ENCODE measurements at places on chromosomes 6 and 20.

DNA sequence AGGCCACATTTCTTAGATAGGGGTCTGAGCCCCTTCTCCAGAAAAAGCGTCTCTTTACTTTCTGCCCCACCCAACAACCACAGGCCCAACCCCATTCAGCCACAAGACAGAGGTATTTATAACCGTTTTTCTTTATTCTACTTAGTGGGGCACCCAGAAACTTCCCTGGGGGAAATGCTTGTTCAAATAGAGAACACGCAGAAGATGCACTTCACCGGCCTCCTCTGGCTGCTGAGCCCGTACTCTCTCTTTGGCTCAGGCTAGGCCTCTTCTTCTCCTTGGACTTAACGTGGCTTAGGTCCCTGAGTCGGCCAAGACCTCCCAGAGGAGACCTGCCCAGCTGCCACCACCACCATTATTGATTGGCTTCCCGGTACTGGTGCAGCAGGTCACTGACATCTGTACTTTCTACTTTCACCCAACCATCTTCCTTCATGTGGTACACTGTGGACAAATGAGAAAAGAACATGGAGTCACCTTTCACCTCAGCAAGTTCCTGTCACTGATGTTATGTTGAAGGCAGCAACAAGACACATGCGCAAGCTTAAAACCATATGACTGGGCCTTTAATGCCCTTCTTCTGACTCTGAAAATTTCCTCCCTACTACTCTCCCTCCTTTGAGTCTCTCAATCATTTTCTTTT lies 2.2 kb upstream of the TAP2 start:
- no peak for DNase-seq

DNA sequence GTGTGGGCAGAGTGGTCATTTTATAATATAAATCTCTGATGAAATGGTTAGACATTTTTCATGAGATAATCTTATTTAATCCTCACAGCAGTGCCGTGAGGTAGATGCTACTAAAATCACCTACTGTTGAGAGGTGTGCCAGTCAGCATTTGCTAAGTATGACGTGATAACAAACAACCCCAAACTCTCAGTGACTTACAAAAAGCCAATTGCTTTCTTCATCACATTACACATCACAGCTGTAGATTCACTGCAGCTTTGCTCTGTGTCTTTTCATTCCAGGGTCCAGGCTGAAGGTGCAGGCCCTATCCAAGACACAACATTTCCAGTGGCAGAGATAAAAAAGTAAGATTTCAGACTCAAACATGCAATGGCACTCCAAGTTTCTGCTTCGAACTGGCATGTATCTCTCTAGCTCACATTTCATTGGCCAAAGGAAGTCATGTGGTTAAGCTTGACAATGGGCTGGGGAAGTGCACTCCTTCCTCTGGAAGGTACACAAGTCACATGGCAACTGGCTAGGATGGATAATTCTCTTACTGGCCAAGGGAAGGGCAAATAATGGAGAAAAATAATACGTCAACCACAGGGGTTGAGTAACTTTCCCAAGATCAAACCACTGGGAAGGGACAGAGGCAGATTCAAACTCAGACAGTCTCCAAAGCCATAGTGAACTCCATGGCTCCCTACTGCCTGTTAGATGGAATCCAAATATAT lies 69.5 kb upstream of the EPB41L1 start:
- no peak for DNase-seq

DNA sequence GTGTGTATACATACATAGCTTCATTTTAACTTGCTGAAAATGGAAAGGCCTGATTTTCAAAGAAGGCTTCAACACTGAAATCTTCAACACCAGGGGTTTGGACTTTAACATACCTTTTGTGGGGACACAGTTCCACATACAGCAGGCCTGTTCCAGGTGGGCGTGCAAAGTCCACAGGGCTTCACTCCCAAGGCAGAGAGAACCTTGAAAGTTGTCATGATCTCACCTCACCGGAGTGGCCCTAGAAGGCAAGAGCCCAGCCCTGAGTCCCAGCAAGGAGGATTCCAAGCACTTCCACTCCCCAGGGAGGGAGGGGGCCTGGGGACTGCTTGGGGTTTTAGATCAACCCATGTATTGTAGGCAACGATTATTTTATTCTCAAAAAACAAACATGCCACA lies 47.2 kb downstream of the TMEM242 start:
- no peak for DNase-seq

- no peak for DNase-seq
These were observed 156.1 kb downstream of the MRPL14 start for GRCh38 chr6:43970913-43971775.

DNA sequence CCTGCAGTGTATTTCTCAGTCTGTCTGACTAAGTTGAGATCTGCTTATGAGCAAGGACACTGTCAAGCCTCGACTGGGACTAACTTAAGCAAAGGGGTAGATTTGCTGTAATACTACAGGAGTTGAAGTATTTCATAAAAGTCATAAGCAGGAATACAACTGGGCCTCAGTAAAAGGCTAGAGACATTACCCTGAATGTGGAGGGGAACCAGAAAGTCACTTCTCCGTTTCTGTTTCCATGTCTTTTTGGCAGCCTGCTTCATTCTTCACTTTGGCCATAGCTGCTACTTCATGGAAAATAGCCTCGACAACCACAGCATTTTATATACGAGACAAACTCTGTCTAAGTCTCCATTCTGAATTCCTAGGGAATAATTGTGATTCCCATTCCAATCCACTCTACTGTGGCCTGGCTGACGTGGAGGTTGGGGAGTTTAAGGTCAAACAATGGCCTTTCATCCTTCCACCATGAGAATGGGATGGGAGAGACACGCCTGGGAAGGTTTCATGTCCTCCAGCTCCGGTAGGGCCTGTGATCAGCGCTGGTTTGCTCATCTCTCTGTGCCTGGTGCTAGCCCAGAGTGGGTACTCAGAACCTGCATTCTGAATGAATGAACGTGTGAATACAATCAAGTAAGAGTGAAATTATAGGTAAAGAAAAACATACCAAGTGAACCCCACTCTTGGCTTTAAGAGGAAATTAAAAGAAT lies 37.1 kb upstream of the DUSP22 start:
- no peak for DNase-seq

DNA sequence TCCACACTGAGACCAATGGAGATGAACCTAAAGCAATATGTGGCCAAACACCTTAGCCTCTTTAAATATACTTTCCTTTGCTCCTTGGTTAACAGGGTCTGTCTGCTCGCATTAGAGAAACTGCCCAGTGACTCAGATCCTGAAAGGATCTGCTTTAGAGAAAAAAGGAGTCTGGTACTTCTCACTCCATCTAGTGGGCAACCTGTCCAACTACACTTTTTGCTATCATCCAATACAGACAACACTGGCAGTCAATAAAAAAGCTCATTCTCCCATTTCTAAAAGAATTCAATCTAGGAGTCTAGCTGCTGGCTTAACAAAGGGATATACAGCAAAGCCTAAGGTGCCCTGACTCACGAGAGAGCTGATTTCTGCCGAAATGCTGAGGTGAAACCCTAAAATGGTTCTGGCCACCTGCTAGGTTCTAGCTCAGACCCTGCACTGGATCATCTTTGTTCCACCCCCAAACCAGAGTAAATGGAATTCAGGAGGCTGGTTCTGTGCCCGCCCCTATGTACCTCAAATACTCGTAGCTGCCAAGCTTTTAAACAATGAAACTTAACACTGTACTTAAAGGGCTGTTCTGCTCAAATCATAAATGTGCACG lies 11.5 kb downstream of the GNL1 start:
- DNase-seq, result peak; percentile 32

- no peak for DNase-seq
These were observed 319.1 kb upstream of the QKI start for GRCh38 chr6:163095401-163095800.

- no peak for DNase-seq
These were observed 53.2 kb downstream of the PTPN1 start for GRCh38 chr20:50563133-50563944.

DNA sequence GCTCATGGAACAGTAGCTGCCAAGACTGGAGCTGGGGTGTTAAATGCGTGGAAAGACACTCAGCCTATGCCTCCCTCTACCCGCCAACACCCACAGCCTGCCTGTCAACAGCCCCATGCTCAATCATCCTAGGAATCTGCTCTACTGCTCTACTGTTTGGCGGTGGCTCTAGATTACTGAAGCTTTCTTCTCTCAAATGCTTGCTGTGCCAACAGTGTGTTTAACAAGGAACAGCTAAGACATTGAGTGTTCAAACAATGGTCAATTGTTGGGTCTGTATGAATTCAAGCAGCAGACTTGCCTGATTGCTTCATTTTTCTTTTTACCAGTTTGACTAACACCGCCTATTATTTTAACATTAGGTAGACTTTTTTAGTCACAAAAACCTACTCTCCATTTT lies 258.6 kb downstream of the SOD2 start:
- no peak for DNase-seq

- DNase-seq, result no peak
These were observed 1.4 kb downstream of the DCDC2 start for GRCh38 chr6:24356310-24356973.

- DNase-seq, result no peak
These were observed 168.9 kb upstream of the JARID2 start for GRCh38 chr6:15077006-15077405.

DNA sequence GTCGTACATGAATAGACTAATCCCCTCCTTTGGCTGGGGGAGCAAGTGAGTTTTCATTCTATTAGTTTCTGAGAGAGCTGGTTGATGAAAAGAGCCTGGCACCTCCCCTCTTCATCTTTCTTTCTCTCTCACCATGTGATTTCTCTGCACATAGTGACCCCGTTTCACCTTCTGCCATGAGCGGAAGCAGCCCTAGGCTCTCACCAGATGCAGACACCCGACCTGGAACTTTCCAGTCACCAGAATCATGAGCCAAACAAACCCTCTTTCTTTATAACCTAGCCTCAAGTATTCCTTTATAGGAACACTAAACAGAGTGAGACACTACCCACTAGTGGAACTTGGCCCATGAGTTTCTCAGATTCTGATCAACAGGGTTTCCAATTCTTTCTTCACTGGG lies 16.4 kb downstream of the OTOR start:
- DNase-seq, result no peak

- DNase-seq, result no peak
These were observed 187.4 kb upstream of the SNX9 start for GRCh38 chr6:157635388-157636244.

DNA sequence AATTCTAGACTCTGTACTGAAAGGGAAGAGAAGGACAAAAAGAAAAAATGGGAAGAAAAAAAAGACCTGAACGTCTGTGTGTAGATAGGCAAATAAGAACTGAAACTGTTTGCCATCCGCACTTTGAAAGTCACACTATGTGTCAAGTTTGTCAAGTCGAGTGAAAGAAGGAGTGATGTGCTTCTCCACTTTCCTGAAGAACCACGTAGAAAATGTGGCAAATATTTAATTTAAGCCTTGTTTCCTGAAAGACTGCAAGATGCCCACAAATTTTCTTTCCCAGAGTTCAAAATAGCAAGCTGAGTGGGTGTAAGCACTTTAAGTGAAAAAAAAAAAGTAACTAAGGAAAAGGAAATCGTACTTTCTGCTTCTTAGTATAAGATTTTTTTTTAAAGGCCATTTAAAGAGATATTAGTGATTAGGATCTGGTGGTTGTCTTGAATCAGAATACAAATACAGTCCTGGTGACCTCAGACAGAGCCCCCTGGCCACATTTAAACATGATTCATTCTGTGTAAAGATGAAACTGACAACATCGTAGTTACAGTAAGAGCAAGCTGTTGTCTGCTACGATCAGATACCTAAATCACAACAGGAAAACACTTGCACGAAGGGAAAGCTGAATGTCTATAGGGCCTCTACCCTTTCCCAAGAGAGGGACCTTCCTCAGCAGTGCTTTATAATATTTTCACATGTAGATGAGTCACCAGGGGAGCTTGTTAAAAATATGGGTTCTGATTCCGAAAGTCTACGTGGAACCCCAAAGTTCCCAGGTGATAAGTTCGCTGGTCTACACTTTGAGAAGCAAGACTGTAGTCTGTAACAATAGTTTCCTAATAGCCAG lies 102.3 kb downstream of the HIVEP2 start:
- DNase-seq, result no peak

DNA sequence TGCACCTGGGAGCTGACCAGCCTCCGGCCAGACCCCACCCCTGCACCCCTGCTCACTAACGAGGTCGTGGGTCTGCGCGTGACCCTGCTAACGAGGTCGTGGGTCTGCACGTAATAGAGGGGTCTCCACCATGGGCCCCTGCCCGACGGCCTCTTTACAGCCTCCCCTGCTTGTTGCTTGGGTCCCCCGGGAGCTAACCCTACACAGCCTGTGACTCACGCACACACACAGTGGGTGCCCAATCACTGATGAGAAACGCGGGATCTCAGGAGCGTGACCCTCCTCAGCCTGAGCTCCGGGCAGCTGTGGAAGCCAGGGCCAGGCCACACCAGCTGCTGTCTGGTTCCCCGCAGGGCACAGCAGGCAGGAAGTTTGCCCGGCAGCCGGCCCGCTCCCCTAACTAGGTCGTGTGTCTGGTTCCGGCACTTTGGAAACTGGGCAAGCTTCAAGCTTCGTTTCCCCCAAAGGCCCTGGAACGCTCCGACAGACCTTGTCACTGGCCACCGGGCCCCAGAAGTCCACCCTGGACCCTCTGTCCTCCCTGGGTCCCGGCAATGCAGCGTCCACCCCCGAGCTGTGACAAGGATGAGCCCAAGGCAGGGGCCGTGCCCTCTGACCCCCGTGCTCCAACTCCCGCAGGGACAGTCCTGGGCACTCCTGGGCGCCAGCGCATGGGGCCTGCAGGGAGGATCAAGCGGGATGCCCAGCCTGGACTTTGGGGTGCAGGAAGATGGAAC lies 767 bp downstream of the PTK6 start:
- DNase-seq, result no peak

DNA sequence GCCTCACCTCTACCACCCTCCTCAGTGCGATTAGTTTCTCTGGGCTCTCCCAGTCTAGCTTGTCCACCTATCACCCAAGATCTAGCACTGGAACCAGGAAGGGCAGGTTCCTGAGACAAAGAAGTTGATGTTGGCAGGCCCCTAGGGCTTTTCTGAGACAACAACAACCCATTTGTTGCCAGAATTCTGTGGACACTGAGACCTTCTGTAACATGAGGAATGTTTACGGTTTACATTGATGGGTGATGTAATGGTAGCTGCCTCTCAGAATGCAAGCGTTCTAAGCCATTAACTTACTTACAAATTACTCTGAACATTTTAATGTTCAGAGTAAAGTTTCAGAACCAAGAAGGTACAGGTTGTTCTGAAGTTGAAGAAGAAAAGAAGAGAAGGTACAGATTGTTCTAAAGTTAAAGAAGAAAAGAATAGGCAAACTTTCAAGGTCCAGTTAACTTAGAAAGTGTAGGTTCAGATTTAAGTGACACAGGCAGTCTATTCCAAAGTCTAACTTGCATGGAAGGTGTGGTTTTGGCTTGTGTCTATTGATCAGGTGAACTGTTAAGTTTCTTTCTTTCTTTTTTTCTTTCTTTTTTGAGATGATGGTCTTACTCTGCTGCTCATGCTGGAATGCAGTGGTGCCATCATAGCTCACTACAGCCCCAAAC lies 3.7 kb upstream of the MED23 start:
- DNase-seq, result no peak

- DNase-seq, result no peak
These were observed 614.5 kb upstream of the FLRT3 start for GRCh38 chr20:14951707-14952418.

GRCh38 chr20:25005661-25006060 lies 13.1 kb upstream of the APMAP start:
- DNase-seq, result no peak
